B cell (primary cell): ENCODE measurements at places on chromosomes 16 and 17. TPM values are rescaled to one million over a fixed set of nuclear protein-coding genes. Genes with fewer than 3 reads are reported as not detected.

The ABAT gene
- 13.8 and 14.3 TPM in 2 replicates for total RNA-seq

DNA sequence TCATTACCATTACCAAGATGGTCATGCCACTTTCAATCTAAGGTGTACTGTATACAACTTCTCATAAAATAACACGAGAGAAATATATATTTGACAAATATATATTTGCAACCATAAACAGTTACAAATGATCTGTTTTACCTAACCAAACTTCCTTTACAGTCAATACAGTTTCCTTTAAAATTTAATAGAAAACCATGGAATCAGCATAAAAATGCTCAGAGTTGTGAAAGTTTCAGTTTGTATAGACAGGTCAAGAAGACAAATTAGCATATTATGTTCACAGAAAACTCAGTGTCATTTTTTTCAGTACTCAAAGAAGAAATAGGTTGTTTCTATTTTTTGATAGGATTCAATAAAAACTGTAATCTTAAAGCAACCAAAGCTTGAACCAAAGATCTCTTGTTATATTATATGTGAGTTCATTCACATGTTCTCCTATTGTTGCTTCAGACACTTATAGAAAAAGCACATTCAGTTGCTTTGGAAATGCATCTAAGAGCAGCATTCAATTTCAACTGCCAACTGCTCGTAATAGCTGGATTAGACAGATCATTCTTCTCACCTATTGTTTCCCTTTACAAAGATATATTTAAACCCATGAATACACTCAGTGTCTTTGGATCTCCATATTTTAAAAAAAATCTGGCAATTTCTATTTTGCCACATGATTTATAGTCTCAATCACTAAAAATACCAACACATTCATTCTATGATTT, 15.1 kb downstream of the SSH2 start:
- H3K36me3 ChIP-seq = peaks cover 10% of the 10 kb centered on the region
- H3K27me3 ChIP-seq = no peaks in the 10 kb centered on the region
- no peak overlapping the region for H3K27ac ChIP-seq
- H3K4me3 ChIP-seq = no peak overlapping the region

DNA sequence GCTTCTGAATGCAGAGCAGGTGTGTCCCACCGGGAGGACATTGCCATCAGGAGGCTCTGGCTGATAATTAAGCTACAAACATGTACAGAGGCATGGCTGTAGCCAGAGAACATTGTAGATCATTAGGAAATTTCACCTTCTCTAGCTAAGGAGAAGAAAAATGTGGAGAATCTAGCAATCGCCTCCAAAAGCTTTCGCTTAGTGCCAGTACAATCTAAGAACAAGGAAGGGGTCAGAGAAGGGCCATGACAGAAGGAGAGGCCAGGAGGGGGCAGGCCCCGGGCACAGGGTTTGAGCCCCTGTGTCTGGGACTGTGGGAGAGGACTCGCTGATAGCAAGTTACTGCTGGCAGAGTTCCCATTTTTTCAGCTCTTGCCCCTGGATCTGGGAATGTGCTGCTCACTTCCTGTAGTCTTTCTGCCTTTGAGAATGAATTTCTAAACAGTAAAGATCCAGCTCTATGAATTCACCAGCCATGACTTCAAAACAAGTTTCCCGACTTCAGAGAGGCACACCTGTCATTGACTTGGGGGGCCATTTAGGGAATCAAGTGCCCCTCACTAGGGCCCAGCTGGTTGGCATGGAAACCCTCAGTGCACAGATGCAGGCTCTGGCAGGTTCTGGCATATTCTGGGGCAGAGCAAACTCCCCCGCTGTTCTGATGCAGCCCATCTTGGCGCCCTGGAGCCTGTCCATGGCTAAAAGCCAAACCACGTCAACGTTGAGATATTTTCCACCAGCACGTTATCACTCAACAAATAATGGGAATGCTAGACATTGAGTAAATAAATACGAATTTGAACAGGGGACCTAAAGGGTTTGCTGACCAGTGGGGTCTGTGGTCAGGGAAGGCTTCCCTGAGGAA, 59.5 kb upstream of the CACNG4 start:
- no peak overlapping the region for H3K27ac ChIP-seq
- no peaks in the 10 kb centered on the region for H3K27me3 ChIP-seq
- H3K36me3 ChIP-seq = no peaks in the 10 kb centered on the region
- no peak overlapping the region for H3K4me3 ChIP-seq
- no peaks in the 10 kb centered on the region for H3K4me1 ChIP-seq

DNA sequence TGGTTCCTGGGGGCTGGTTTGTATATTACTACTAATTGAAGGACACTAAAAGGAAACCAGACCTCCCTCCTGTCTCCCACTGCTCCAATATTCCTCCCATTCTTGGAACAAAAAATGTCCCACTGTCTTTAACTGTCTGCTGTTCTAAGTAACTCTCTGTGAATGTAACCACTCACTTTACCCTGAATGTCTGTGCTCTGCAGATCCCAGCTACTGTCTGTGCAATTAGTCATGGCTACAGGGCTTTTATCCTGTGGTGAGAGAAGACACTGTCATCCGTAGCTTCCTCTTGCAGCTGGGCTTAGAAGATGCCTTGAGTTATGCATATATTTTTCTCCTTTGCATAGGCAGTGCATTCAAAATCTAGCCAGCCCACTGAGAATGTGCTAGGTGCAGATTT, 853.8 kb downstream of the CDH8 start:
- no peak overlapping the region for H3K27ac ChIP-seq
- H3K27me3 ChIP-seq = no peaks in the 10 kb centered on the region
- H3K36me3 ChIP-seq = no peaks in the 10 kb centered on the region
- no peak for DNase-seq
- H3K4me1 ChIP-seq = no peaks in the 10 kb centered on the region
- no peak overlapping the region for H3K4me3 ChIP-seq

The TM4SF5 gene
- total RNA-seq = not detected in 2 replicates

GRCh38 chr17:81461607-81462500, 50.7 kb downstream of the ACTG1 start:
- H3K27ac ChIP-seq = no peak overlapping the region
- no peaks in the 10 kb centered on the region for H3K36me3 ChIP-seq
- no peak for DNase-seq
- H3K4me1 ChIP-seq = no peaks in the 10 kb centered on the region
- no peak overlapping the region for H3K4me3 ChIP-seq

GRCh38 chr16:67433131-67433719, 2.3 kb downstream of the HSD11B2 start:
- no peak overlapping the region for H3K4me3 ChIP-seq
- peaks cover 34% of the 10 kb centered on the region for H3K4me1 ChIP-seq
- no peak overlapping the region for H3K27ac ChIP-seq
- no peaks in the 10 kb centered on the region for H3K27me3 ChIP-seq
- peaks cover 9% of the 10 kb centered on the region for H3K36me3 ChIP-seq
- DNase-seq = no peak

DNA sequence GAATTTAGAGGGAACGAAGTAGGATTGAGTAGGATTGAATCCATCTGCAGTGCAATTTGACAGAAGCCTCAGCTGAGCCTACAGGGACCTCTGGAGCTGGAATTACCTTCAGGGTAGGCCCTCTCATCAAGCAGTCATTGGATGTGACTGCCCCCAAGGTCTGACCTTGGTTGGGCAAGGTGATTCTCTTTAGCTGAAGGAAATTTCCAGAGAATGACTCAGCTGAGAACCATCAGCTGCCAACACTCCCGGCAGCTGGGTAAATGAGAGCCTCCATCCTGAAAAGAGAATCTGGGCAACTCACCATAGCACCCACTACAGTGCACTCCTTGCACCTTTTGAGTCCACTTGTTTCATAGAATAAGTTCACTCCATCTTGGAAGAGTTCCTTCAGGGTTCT, 113.5 kb upstream of the MED13 start:
- DNase-seq = no peak
- H3K27ac ChIP-seq = no peak overlapping the region
- no peaks in the 10 kb centered on the region for H3K36me3 ChIP-seq
- no peaks in the 10 kb centered on the region for H3K4me1 ChIP-seq

DNA sequence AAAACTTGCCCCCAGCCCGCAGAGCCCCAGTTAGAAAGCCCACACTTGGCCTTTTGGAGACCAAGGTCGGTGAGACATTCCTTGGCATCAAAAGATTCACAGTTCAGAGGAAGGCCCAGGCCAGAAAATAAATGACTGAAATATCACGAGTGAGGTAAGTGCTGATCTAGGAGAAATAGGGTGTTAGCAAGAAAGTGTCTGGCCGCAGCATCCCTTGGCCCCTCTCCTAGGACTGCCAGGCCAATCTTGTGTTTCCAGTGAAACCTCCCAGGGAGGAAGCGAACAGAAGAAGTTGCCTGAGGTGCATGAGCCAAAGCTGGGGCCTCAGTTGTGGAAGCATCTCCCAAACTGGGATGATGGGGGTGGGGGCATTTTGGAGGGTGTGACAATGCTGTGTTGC, 22.5 kb upstream of the NSMCE1 start:
- no peak overlapping the region for H3K4me3 ChIP-seq
- H3K27ac ChIP-seq = no peak overlapping the region
- H3K4me1 ChIP-seq = peaks cover 28% of the 10 kb centered on the region
- H3K27me3 ChIP-seq = no peaks in the 10 kb centered on the region
- no peak for DNase-seq

- H3K36me3 ChIP-seq = no peaks in the 10 kb centered on the region
- no peaks in the 10 kb centered on the region for H3K27me3 ChIP-seq
- H3K27ac ChIP-seq = no peak overlapping the region
Measured at GRCh38 chr17:37301288-37301687, 74.5 kb upstream of the C17orf78 start.

The AOC2 gene
- 3.8 and 4.1 TPM in 2 replicates for total RNA-seq

- H3K27me3 ChIP-seq = no peaks in the 10 kb centered on the region
- peak overlapping the region; percentile 73 for H3K4me3 ChIP-seq
- H3K4me1 ChIP-seq = peaks cover 56% of the 10 kb centered on the region
- peak; percentile 90 for DNase-seq
Measured at GRCh38 chr17:29617125-29617480, 5.6 kb downstream of the CORO6 start.

- H3K27ac ChIP-seq = no peak overlapping the region
- peak; percentile 37 for DNase-seq
- peaks cover 50% of the 10 kb centered on the region for H3K4me1 ChIP-seq
- H3K36me3 ChIP-seq = peaks cover 21% of the 10 kb centered on the region
Measured at GRCh38 chr17:64326420-64327054, 63.5 kb upstream of the TEX2 start.

- H3K4me3 ChIP-seq = no peak overlapping the region
- H3K27ac ChIP-seq = no peak overlapping the region
- H3K36me3 ChIP-seq = no peaks in the 10 kb centered on the region
Measured at GRCh38 chr17:42305543-42306384, 17.5 kb downstream of the STAT5A start.

DNA sequence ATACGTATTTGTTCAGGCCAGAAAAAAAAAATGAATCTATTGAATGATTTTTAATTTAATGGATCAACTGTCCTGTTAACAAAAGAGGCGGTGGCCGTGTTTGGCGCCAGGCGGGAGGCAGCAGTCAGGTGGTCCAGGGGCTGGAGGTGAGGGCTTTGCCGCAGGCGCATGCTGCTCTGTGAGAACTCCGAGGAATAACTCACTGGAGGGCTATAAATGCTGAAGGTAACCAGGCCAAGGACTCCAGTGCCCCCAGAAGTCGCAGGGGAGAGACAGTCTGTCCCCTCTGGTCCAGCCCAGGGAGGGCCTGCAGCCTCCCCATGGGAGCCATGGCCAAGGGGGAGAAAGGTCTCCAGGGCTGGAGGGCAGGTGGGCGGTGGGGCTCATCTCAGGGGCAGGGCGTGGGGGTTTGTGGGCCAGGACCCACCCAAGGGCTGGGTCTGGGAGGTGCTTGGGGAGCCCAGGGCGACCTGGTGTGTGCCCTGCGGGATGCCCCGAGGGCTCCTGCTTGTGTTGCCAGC, 7.1 kb upstream of the BAHCC1 start:
- H3K36me3 ChIP-seq = no peaks in the 10 kb centered on the region
- peaks cover 19% of the 10 kb centered on the region for H3K4me1 ChIP-seq
- peaks cover 66% of the 10 kb centered on the region for H3K27me3 ChIP-seq
- peak; percentile 27 for DNase-seq
- no peak overlapping the region for H3K4me3 ChIP-seq

The ZNF174 gene
- 12.7 and 13.3 TPM in 2 replicates for total RNA-seq

DNA sequence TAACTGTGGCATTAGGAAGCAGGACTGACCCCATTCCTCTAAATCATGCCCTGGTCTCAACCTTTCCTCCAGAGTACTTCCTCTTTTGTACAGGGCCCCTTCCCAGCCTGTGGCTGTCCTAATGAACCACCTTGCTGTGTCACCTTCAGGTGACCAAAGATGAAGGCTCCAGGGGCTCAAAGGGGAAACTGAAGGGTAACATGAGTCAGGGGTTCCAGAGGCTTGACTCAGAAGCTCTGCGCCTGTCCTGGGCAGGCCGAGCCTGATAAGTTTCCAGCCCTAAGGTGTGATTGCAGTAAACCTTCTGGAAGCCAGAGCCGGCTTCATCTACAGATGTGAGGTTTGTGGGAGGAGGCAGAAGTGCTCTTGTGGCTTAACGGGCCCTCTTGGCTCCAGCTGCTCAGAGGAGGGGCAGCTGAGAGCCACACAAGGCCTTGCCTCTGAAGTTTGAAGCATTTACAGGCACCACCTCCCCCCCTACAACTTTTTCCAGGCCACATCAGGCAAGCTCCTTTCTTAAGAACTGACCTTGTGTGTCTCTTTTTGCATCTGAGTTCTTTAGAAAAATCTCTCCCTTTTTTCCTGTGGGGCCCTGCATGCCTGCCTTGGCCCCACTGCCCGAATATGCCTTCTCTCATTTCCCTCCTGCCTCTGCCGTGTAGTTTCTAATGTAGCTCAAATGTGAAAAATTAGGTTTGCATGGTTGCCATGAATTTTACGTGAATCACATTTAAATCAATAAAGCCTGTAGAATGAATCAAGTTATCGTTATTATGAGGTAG, 149.9 kb downstream of the CLEC16A start:
- H3K4me3 ChIP-seq = no peak overlapping the region
- H3K27me3 ChIP-seq = no peaks in the 10 kb centered on the region
- peaks cover 27% of the 10 kb centered on the region for H3K36me3 ChIP-seq
- DNase-seq = peak; percentile 54
- H3K27ac ChIP-seq = peak overlapping the region; percentile 48

The KCNJ16 gene
- not detected in 2 replicates for total RNA-seq

The HS3ST3A1 gene
- total RNA-seq = 0.17 TPM in 1 of 2 replicates, not detected in the other

The SLC13A2 gene
- not detected in 2 replicates for total RNA-seq

GRCh38 chr16:12519986-12520385, 283.7 kb downstream of the CPPED1 start:
- H3K4me3 ChIP-seq = no peak overlapping the region
- peaks cover 29% of the 10 kb centered on the region for H3K36me3 ChIP-seq
- H3K4me1 ChIP-seq = no peaks in the 10 kb centered on the region
- no peak overlapping the region for H3K27ac ChIP-seq

- peaks cover 9% of the 10 kb centered on the region for H3K36me3 ChIP-seq
- no peak overlapping the region for H3K4me3 ChIP-seq
- H3K4me1 ChIP-seq = peaks cover 15% of the 10 kb centered on the region
Measured at GRCh38 chr17:4124999-4125398, 17.8 kb downstream of the ZZEF1 start.

DNA sequence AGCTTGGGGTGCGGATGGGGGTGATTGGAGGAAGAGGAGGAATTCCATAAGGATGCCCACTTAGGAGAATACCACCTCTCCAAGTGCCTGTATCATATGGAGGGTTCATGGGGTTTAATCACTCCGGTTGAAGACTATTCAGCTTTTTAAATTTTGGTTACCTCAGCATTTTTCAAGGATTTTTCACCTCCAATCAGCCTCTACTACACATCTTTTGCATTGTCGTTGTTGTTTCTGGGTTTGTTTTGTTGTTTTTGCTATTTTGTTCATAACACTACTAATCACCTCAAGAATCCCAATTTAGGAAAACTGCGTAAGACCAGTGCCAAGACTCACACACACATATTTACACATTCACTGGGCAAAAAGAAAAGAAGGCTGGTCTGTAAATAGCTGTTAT, 619.5 kb upstream of the CDH5 start:
- H3K4me3 ChIP-seq = no peak overlapping the region
- no peaks in the 10 kb centered on the region for H3K36me3 ChIP-seq
- no peak overlapping the region for H3K27ac ChIP-seq
- no peak for DNase-seq
- no peaks in the 10 kb centered on the region for H3K4me1 ChIP-seq
- no peaks in the 10 kb centered on the region for H3K27me3 ChIP-seq

The TBC1D26 gene
- total RNA-seq = 0.46 TPM in 1 of 2 replicates, not detected in the other
